H7 (cell line): ENCODE measurements at places on chromosomes 1 and 21.

GRCh38 chr1:209583408-209583807 lies at the start of gene CAMK1G:
Gene CAMK1G, plus strand, starts transcription at chr1:209583714. Its CDS starts 11,270 bp downstream, at chr1:209594984.
- DNase-seq = peak; percentile 76

GRCh38 chr1:93525431-93525830 lies 77.5 kb downstream of the FNBP1L start:
- no peak for DNase-seq

DNA sequence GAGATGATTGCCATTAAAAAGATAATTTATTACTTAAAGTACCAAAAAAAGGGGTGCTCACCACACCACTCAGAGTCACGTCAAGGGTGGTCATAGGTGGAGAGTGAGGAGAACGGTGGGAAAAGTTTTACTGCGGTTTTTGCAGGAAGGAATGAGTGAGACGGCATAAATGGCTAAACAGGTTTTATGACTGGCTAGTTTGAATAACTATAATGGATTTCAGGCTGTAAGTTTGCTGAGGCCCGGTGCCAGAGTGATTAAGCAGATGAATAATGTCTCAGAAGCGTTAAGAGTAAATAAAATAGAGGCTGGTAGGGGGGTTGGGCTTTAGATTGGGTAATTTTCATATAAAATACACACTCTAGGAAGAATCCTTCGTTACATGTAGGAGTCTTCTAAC lies 1337.8 kb downstream of the AMY1C start:
- DNase-seq = no peak

GRCh38 chr21:33067457-33067856 lies 2.5 kb upstream of the OLIG1 start:
- no peak for DNase-seq

DNA sequence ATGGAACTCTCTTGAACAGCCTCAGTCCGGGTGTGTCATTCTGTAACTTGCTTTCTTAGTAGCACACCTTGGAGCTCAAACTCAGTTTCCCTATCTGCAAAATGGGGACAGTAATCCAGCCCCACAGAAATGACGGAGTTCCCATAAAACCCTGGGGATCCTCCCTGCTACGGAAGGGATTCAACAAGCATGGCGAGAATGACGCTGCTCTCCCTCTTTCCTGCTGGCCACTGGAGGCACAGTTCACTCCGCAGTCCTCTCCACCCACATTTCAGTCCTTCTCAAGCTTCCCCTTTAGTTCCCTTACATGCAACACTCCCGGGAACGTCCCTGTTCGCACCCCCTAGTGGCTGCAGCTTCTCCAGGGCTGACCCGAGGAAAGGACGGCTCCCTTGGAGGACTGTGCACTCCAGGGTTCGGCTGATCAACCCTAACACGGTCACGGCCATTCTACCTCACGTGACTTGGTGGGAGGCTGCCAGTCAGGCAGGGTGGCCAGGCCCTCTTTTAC lies 20.6 kb downstream of the RUNX3 start:
- peak; percentile 94 for DNase-seq

- DNase-seq = no peak
These were observed 9.8 kb downstream of the RPS6KC1 start for GRCh38 chr1:213060836-213061235.

DNA sequence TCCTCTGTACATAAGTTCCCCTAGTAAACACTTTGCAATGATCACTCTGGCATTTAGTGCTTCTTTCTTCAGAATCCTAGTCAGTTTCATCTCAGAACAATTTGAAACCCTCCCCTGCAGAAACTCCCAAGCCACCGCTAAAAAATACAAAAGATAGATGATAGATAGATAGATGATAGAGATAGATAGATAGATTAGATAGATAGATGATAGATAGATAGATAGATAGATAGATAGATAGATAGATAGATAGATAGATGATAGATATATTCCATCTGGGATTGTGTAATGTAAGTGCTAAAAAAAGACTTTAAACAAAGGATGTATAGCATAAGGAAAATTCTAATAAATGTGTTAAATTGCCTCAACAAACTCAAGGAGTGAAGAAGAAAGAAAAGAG lies 212.6 kb upstream of the POGK start:
- DNase-seq = no peak

GRCh38 chr1:67834246-67834877 lies 1.1 kb upstream of the GNG12 start:
- no peak for DNase-seq

- DNase-seq = peak; percentile 72
These were observed 87.5 kb upstream of the RHOU start for GRCh38 chr1:228647523-228648444.

GRCh38 chr1:154463512-154463990 lies 38.5 kb upstream of the TDRD10 start:
- DNase-seq = no peak
